NCI-H1436 treated with DMSO at 0.1 percent for 48 hours (cell line): ENCODE measurements at places on chromosomes 7 and 10.

GRCh38 chr7:23369695-23370404, 70.7 kb downstream of the MALSU1 start:
- no peak for DNase-seq

DNA sequence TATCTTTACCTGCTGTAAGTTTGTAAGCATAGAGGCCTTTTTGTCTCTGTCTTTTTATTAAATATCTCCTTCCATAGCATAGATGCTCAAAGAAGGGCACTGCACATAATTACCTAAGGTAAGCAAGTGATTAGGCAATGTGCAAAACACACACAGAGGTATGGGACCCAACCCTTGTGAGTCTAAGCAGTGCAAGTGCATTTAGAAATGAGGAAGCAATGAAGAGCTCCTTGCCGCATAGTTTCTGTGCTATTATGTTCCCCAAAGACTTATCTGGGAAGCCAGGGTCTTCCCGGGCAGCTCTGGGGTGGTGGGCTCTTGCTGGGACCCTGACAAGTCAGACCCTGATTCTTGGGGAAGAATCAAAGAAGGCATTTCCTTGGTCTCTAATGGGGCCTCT, 13.5 kb upstream of the MGAM2 start:
- no peak for DNase-seq

DNA sequence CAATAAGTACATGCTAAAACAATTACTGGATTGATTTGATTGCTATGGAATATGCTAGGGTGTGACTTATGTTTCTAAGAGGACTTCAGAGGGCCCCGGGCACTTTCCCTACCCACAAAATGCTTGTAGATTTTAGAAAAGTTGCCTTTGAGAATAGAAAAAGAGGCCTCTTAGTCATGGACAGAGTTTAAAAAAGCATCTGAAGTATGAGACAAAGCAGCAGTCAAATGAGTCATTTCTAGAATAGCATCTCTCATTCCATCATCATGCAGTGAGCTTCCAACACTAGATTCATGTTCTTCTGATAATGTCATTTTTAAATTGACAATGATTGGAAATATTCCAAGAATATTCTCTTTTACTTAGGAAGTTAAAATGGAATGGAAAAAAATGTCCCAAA, 675.1 kb upstream of the PCDH15 start:
- DNase-seq = no peak

DNA sequence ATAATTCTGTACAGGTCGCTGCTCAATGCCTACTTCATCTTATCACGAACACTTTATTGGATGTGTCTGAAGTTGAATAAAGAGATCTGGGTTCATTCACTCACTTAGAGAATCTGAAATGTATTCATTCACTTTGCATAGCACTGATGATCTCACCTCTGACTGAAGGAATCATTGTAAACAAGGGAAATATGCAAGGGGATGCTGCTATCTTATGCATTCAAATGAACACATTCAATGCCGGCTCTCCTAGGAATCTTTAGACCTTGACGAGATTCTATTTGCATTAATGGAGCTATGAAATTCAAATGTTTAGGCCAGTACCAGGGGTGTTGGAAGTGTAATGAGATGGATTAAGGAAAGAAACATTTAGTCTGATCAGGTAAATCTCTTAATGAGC, 200.6 kb upstream of the COBL start:
- DNase-seq = no peak

DNA sequence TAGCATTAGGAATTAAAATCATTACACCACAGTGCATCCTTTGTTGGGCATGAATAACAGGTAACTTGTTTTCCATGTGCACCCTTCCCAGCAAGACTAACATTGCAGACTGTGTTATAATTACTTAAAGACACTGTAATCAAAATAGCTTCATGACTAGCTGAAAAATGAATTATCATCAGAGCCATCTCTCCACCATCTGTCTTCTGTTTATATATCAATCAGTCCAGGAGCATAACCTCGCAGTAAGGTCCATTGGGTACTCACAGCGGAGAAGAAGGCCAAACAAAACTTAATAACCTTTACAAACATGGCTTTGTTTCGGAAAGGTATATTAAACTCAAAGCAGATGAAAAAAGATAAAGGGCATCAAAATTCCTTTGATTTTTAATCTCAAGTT, 90.6 kb downstream of the ODAD2 start:
- no peak for DNase-seq

GRCh38 chr7:151889406-151890354, 12.8 kb upstream of the PRKAG2 start:
- DNase-seq = no peak

GRCh38 chr7:7164591-7164990, 17.8 kb upstream of the C1GALT1 start:
- DNase-seq = no peak

DNA sequence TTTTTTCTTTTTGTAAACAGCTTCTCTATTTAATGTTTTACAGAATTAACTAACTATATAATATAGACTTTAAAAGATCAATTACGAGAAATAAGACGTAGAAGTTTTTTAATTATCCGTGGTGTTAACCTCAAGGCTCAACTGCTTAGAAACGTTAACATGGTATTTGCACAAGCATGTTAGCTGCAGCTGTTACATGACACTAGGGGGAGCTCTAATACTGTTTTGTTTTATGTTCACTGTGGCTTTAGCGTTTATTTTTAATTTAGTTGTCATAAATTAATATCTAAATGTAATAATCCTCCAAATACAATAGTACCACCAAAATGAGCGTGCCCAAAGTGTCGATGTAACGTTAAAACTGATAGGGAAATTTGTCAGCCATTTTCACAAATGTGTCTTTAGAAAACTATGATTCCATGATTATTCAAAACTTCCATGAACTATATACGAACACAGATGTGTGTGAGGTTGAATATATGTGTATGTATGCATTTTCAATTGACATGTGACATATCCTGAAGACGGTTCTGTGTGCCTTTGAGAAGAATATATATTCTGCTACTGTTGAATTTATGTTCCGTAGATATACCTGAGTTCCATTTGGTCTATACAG, 828.8 kb upstream of the MBL2 start:
- no peak for DNase-seq

- peak; percentile 25 for DNase-seq
Measured at GRCh38 chr7:123871998-123872867, 27.3 kb downstream of the HYAL4 start.

GRCh38 chr10:98267894-98268693, at the start of gene LOXL4:
LOXL4 (minus strand) TSS chr10:98268194; CDS start chr10:98263019, 5,175 bp downstream.
- DNase-seq = no peak

- DNase-seq = no peak
Measured at GRCh38 chr10:1739751-1740150, 2.4 kb upstream of the ADARB2 start.

GRCh38 chr7:81709836-81710235, 60.0 kb downstream of the HGF start:
- DNase-seq = no peak

DNA sequence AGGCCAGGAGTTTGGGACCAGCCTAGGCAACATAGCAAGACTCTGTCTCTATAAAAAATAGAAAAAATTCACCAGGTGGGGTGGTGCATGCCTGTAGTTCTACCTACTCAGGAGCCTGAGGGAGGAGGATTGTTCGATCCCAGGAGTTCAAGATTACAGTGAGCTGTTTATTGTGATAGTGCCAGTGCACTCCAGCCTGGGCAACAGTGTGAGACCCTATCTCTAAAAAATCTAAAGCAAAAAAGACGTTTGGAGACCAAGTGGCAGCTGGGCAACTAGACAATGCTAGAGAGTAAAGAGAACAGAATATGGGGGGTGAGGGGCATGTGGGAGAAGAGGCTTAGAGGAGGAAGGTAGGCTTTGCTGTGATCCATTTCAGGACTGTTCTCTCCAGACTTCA, 1.4 kb downstream of the PDSS1 start:
- DNase-seq = no peak

DNA sequence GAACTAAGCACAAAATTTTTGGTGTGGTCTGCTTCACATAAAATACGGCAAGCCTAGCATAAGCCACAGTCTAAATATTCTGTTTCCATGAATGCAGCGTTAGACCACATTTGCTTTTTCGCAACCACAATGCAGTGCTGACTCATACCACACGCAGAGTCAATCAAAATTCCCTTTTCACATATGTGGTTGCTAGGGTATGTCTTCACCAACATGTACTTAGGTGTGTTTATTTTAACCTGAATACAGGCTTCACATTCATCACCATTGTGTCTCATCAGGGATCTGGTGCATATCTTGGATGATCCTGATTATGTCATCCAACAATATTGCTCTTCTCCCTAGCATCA, 90.8 kb downstream of the CHN2 start:
- no peak for DNase-seq

- no peak for DNase-seq
Measured at GRCh38 chr7:145434811-145435210, 599.0 kb upstream of the TPK1 start.

DNA sequence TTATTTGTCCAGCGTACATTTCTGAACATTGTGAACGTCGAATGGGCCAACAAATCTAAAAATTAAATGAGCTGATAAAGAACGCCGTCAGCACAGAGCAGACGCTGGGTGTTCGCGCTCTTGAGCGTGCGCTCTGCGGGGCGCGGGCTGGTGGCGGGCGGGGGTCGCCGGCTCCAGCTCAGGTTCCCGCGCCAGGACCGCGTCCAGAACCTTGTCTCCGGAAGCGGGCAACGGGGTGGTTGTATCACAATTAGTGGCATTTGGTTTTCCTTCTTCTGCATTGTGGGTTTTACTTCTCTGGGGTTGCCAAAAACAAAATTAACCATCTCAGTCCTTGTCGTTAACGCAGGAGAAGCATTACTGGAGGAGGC, 2.4 kb downstream of the CYP2E1 start:
- DNase-seq = no peak

GRCh38 chr10:82953909-82954308, 1078.9 kb downstream of the NRG3 start:
- DNase-seq = no peak

DNA sequence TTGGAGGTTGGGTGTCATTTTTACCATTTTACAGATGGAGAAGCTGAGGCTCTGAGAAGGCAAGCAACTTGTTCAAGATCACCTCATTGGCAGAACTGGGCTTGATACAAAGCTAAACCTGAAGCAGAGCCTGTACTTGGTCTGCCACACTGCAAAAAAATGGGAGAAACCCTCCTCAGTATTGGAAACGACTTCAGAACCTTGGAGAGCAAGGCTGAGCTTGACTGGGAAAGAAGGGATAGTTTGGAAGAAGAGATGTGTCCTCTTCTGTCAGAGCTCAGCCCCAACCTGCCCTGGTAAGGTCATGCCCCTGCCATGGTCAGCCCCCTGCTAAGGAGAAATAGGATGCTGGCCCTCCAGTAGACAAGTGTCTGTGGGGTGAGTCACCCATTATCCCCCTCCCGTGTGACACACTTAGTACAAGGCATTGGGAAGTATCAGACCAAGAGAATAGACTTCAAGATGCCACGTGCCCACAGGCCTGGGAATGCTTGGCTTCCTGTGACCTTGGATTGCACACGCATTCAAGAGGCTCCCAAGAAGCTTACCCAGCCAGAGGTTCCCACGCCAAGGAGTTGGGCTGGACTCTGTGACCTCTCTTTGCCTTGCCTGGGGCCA, 56.2 kb upstream of the SMNDC1 start:
- DNase-seq = no peak

DNA sequence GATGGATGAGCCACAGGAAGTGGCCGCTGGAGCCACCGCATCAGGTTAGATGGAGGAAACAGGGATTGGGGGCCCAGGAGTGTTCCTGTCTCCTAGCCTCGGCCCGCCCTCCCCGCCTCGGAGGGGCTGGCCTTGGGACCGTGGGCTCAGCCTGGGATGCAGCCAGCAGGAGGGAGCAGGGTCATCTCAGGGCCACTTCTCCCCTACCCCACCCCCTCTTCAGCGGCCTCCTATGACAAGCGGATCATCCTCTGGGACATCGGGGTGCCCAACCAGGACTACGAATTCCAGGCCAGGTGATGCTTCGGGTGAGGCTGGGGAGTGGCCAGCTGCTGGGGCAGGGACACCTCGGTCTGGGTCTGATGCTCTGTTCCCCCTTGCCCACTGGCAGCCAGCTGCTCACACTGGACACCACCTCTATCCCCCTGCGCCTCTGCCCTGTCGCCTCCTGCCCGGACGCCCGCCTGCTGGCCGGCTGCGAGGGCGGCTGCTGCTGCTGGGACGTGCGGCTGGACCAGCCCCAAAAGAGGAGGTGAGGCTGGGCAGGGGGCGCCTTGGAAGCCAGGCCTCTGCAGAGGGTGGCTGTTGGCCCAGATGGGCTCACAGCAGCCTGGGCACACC, 4.7 kb downstream of the LRWD1 start:
- DNase-seq = no peak

- no peak for DNase-seq
Measured at GRCh38 chr7:74479961-74480829, 26.5 kb downstream of the GTF2IRD1 start.

DNA sequence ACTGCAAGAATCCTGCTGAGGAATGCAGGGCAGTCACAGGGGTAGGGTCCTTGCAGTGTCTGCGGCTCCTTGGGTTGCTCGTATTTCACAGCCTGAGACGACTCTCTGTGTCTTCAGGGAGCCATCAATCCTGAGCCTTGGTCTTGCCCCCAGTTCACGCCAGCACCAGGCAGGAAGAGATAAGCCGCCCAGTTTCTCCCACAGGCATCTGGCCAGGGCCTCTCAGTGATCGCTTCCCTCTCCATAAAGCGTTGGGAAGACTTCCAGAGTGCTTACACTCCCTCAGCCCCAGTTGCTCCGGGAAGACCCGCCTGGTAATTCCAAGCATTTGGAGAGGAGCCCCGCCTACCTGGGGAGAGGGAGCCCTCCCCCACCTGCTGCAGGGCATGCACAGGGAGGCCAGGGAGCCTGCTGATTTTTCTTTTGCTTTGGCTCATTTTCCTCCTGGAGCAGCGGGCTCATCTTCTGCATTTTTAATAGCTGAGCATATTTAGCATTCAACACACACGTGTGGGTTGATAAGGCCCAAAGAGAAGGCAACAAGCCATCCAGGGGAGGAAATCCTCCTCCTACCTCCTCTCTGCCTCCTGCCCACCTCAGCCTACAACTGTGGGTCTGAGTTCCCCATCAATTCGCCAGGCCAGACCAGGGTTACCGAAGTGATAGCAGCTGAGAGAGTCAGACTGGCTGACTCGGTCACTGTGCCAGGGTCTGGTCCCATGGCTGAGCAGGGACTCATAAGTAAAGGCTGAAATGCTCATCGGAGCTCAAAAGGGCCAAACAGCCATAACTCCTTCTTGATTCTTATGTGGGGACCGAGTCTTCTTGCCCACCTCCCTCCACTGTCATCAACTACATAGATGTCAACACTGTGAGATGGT, 74.4 kb upstream of the EFCAB10 start:
- no peak for DNase-seq

DNA sequence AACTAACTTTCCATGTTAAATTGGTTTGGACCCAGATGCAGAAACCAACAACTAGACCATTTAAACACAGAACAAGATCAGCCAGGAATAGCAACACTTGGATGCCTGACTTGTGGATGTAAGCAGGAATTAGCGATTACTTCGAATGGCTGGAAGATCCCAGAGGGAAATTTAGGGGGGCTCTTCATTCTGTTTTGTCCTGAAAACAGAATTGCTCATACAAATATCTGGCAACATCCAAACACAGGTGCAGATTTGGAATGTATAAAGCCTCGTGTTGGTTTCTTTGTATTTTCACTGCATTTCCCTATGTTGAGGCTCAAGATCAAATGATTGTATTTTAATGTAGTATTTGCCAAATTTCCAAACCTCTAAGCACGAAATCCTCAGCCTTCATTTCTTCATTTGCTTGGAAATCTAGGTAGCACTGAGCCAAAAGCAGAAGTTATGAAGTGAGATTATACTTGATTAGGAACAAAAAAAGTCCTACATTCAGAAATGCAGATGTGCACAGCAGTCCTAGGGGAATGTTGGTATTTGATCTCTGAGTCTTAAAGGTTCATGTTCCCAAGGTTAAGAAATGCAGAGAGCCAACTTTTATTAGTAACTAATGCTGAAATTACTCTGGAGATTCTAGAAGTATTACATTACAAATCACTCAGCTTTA, 248.7 kb upstream of the TCF7L2 start:
- no peak for DNase-seq
